Urinary bladder (tissue), 4 donors: ENCODE measurements at places on chromosomes 2 and 18. TPM values are rescaled to one million over a fixed set of nuclear protein-coding genes. Genes with fewer than 3 reads are reported as not detected.

GRCh38 chr2:71610671-71611070 is 157.3 kb downstream of the DYSF start:
- no peak for DNase-seq

- DNase-seq: no peak
These were observed 107.6 kb downstream of the HAUS1 start for GRCh38 chr18:46211816-46212215.

GRCh38 chr2:239247401-239248245 is 153.2 kb downstream of the HDAC4 start:
- DNase-seq: no peak

GRCh38 chr18:57429167-57430078 is 5.8 kb upstream of the ONECUT2 start:
- no peak for DNase-seq

The DSG1 gene
- polyA plus RNA-seq: not detected

The GAREM2 gene
- polyA plus RNA-seq: 4.0 TPM
